ENCODE measurements at places on chromosomes 4 and X. TPM values are rescaled to one million over a fixed set of nuclear protein-coding genes. Genes with fewer than 3 reads are reported as not detected.

ATP2B3 gene
- total RNA-seq, result 0.32 TPM

KIAA1210 gene
- not detected for total RNA-seq

CTAG1A gene
- not detected for total RNA-seq

GLRA3 gene
- 0.11 TPM for total RNA-seq

DUSP21 gene
- not detected for total RNA-seq

TAF1 gene
- total RNA-seq, result 35.5 TPM

BTC gene
- total RNA-seq, result 0.07 TPM

EVC2 gene
- total RNA-seq, result 4.8 TPM

PPP1R2C gene
- not detected for total RNA-seq

KIF4A gene
- total RNA-seq, result 34.9 TPM

PLS3 gene
- total RNA-seq, result 96.7 TPM

NPNT gene
- 1.6 TPM for total RNA-seq

PLXNB3 gene
- 4.2 TPM for total RNA-seq

LDB2 gene
- total RNA-seq, result 62.4 TPM

TREX2 gene
- 1.0 TPM for total RNA-seq

All from WTC11 (cell line).